ENCODE measurements at places on chromosomes 1 and 21. TPM values are rescaled to one million over a fixed set of nuclear protein-coding genes. Genes with fewer than 3 reads are reported as not detected.

The APCS gene
- total RNA-seq: not detected

The AGRN gene
- 92.4 TPM for total RNA-seq

The CD1C gene
- not detected for total RNA-seq

DNA sequence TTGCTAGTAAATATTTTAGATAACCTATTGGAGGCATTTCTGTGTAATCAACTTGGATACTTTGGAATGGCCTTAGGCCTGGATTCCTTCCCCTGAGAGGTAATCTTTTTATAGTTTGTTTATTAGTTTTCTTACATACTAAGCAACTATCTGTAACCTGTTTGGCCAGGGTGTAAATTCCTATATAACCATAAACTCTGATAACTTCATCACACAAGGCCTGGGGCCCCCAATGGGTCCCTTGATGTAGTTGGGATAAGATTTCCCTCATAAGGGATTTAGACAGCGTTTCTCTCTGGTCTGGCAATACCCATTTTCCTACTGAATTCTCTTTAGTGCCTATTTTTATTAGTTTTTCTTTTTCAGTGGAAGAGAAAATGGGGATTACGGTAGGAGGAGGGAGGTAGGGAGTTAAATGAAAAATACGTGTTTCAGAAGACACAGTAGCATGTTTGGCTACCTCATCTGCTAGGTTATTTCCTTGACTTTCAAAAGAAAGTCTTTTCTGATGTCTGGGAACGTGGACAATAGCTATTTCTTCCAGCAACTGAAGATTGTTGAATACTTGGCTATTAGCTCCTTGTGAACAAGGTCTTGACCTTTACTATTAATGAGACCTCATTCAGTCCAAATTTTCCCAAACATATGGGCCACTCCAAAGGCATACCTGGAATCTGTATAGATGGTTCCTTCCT lies 7.4 kb upstream of the AADACL3 start:
- H3K27ac ChIP-seq: no peak overlapping the region
- H3K4me1 ChIP-seq: no peaks in the 10 kb centered on the region
- H3K4me3 ChIP-seq: no peak overlapping the region
- DNase-seq: no peak
- no peaks in the 10 kb centered on the region for H3K27me3 ChIP-seq

DNA sequence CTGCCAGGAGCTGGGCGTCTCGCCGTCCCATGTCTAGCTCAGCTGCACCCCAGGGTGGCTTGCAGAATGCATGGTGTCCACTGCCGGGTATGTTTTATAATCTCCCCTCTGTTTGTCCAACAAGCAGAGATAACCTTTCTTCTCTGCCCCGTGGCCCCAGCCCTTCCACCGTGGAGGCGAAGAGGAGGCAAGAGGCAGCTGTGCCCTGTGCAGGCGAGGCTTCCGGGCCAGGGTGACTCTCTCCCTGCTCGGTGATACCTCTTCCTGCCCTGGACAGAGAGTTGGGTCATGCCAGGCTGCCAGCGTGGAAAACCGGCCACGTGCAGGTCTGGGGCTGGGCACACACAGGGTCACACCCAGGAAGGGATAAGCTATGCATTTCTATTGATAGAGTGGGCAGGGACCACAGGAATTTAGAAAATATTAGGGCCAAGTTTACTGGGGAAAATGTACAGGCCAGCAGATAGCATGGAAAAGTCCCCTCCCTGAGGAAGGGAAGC lies at the start of gene TFF2:
Gene TFF2, minus strand, starts transcription at position 68 of the 500 bp plus-strand sequence. Its CDS starts 37 bp downstream, at position 31.
- H3K4me3 ChIP-seq: no peak within 1 kb of the TSS
- H3K27ac ChIP-seq: no peak within 1 kb of the TSS
- DNase-seq: no peak
- no peaks in the 10 kb centered on the region for H3K4me1 ChIP-seq

Measured in prostate gland (tissue), 2 donors.